Transverse colon (tissue), 4 donors: ENCODE measurements at places on chromosomes 6 and 20. TPM values are rescaled to one million over a fixed set of nuclear protein-coding genes. Genes with fewer than 3 reads are reported as not detected.

The RIPOR2 gene
- total RNA-seq, result 1.2 TPM

The HLA-DOB gene
- total RNA-seq, result not detected

The DCBLD1 gene
- 2.2 TPM for total RNA-seq

The FERMT1 gene
- 31.9 TPM for total RNA-seq

The BMP7 gene
- total RNA-seq, result 2.2 TPM

The MYL9 gene
- 156 TPM for total RNA-seq

The OXT gene
- total RNA-seq, result not detected

The CLPSL1 gene
- not detected for total RNA-seq

The KIZ gene
- total RNA-seq, result 38.3 TPM

The NNAT gene
- 16.5 TPM for total RNA-seq

The SLC4A11 gene
- total RNA-seq, result 0.75 TPM

The RGS17 gene
- total RNA-seq, result not detected

The PMEPA1 gene
- total RNA-seq, result 6.4 TPM

The SLC22A2 gene
- total RNA-seq, result not detected

The PSORS1C2 gene
- total RNA-seq, result not detected

The CGA gene
- total RNA-seq, result not detected

The KCNK16 gene
- total RNA-seq, result not detected

The OR2H1 gene
- total RNA-seq, result not detected

The TTBK1 gene
- 1.1 TPM for total RNA-seq

The TPBG gene
- 23.6 TPM for total RNA-seq

The EYA4 gene
- total RNA-seq, result 0.27 TPM

The RAB44 gene
- total RNA-seq, result 0.60 TPM

The ACTR5 gene
- total RNA-seq, result 10.3 TPM

The SKIC2 gene
- total RNA-seq, result 52.8 TPM

The SRMS gene
- not detected for total RNA-seq

The C6orf141 gene
- 10.0 TPM for total RNA-seq

The ECHDC1 gene
- total RNA-seq, result 57.1 TPM

The HFE gene
- total RNA-seq, result 3.4 TPM

The TFAP2B gene
- total RNA-seq, result not detected

The SAPCD1 gene
- not detected for total RNA-seq

The TUBB2B gene
- 2.9 TPM for total RNA-seq

The HLA-DRB1 gene
- total RNA-seq, result 14.3 TPM

The PPP1R16B gene
- total RNA-seq, result 11.1 TPM

The HUS1B gene
- total RNA-seq, result 7.5 TPM

The NR2E1 gene
- not detected for total RNA-seq

The VSTM2L gene
- total RNA-seq, result 6.6 TPM

The EYS gene
- not detected for total RNA-seq

The WFDC10A gene
- not detected for total RNA-seq
